ENCODE measurements at places on chromosomes 13 and 19.
A peak's percentile ranks its signal among the peaks of the same experiment; 100 is the strongest.

DNA sequence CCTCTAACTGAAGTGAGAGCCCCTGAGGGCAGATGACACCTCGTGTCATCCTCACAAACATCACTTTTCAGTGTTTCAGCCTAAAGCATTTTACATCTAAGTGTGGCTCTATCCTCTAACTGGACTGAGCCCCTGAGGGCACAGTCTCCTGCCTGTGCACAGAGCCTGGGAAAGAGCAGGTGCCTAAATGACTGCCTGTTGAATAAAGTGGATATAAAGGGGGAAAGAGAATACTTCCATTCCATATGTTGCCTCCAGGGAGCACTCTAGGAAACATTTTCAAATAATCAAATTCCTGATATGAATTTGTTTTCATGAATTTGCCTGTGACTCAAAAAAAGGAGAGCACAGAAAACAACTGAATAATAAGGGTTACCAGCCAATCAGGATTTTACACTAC, 32.2 kb downstream of the CNMD start:
- no peak for ATAC-seq

DNA sequence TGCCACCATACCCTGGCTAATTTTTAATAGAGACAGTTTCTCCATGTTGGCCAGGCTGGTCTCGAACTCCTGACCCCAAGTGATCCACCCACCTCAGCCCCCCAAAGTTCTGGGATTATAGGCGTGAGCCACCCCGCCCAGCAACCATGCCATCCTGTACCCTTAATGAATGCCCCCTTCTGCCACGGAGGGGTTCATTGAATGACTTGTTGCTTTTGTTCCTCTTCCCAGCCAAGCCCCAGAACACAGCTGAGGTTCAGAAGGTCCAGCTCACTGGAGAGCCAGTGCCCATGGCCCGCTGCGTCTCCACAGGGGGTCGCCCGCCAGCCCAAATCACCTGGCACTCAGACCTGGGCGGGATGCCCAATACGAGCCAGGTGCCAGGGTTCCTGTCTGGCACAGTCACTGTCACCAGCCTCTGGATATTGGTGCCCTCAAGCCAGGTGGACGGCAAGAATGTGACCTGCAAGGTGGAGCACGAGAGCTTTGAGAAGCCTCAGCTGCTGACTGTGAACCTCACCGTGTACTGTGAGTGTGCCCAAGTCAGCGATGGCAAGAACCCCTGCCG, 6.0 kb downstream of the PVR start:
- ATAC-seq, result no peak

GRCh38 chr13:73940098-73940497, 194.1 kb downstream of the KLF12 start:
- ATAC-seq, result no peak

- peak; percentile 57 for ATAC-seq
These were observed 982 bp upstream of the DACT3 start for GRCh38 chr19:46661735-46662592.

- ATAC-seq, result no peak
These were observed 12.1 kb upstream of the HAS1 start for GRCh38 chr19:51735759-51736449.

GRCh38 chr13:105410602-105411001, 1124.9 kb downstream of the EFNB2 start:
- no peak for ATAC-seq

- ATAC-seq, result no peak
These were observed 112.1 kb upstream of the SOX1 start for GRCh38 chr13:111954661-111955411.

- no peak for ATAC-seq
These were observed 53.0 kb downstream of the ARHGEF18 start for GRCh38 chr19:7401694-7402093.

GRCh38 chr13:112127564-112128330, 60.8 kb downstream of the SOX1 start:
- no peak for ATAC-seq

DNA sequence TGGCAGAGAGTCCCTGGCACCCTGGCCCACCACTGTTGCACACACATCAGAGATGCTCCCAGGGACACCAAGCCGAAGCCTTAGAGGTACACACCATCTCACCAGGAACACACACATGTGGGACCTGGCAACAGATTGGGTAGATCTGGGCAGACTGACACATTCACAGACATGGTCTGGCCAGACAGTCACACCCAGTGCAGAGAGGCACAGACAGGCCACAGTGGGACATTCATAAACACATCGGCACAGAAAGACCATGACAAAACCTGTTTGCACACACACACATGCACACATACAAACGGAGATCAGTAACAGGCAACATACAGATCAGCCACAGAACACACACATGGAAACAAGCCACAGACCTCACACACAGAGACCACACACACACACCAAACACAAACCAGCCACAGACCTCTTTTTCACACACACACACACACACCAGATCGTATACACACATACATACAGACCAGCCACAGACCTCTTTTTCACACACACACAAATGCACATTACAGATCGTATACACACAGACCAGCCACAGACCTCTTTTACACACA, 6.3 kb upstream of the JUNB start:
- ATAC-seq, result peak; percentile 1

GRCh38 chr13:95335667-95336066, 34.4 kb upstream of the ABCC4 start:
- ATAC-seq, result no peak

- no peak for ATAC-seq
These were observed 182.8 kb downstream of the MYO16 start for GRCh38 chr13:108812165-108812564.

- ATAC-seq, result no peak
These were observed 724.5 kb downstream of the SLITRK6 start for GRCh38 chr13:85074543-85075313.

- no peak for ATAC-seq
These were observed 262.3 kb downstream of the ABCC4 start for GRCh38 chr13:95038949-95039348.

- ATAC-seq, result no peak
These were observed 1.2 kb upstream of the FOXO1 start for GRCh38 chr13:40667622-40667978.

DNA sequence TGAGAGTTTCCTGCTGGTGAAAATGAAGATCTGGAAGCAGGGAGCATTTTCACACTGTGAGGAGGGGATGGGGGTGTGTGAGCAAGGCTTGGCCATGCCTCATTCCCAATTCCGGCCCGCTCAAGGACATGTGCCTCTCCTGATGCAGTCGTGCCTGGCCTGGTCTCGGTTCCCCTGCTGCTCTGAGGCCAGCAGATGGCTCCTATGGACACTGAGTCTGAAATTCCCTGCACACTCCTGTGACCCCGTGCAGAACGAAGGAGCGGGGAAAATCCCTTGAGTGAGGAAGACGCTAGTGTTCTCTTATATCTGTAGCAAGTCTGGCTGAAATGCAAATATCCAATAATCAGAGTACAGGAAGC, 363 bp upstream of the ZNF763 start:
- peak; percentile 36 for ATAC-seq

GRCh38 chr13:113041293-113041690, 64.3 kb upstream of the F7 start:
- no peak for ATAC-seq

DNA sequence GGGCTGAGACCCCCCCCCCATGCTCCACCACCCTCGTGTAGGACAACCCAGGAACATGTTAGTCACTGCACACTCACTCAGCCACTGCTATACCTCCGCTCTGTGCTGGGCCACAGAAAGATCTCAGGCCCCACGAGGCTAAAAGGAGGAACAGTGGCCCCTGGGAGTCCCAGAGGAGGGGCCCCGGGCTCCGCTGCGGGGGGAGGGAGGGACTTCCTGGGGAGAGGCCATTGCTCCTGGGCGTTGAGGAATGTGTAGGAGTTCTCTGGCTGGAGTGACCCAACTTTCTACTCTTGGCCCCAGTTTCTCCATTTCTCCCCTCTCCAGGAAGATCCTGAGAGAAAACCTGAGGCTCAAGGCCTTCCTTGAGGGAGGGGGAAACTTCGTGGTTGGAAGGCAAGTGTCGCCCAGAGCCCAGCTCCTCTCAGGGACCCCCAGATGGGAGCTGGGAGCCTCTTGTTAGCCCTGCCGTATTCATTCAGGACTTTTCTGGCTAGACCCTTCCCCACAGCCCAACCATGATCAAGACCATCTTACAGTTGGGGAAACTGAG, 13.6 kb downstream of the ONECUT3 start:
- ATAC-seq, result peak; percentile 49

DNA sequence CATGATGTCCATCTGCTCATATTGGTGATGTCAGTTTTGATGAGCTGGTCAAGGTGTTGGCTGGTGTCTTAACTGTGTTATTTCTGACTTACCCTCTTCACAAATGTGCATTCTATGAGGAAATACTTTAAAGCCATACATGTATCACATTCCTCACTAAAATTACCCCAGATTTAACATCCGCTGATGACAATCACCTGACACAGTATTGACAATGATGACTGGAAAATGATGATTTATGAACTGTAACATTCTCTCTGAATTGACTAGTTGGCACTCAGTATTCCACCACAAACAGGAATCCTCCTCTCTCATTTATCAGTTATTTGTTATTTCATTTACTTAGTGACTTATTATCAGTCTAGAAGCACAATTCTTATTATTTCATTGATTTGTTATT, 117.3 kb downstream of the ITGBL1 start:
- no peak for ATAC-seq

DNA sequence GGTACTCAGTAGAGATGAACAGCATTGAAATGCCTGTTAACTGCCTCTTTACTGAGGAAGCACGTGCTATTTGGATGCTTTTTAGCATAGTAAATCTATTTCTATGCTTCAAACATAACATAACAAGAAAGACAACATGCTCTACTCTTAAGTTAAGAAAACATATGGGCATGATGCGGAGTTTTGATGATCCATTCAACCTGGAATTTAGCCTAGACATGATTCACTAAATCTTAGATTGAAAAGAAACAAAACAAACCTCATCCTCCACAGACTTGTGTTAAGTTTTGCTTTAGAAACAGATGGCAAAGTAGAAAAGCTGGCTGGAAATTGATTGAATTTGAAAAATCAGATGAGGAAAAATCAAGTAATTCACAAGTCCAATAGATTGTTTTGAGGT, 593.8 kb downstream of the OLFM4 start:
- ATAC-seq, result no peak

DNA sequence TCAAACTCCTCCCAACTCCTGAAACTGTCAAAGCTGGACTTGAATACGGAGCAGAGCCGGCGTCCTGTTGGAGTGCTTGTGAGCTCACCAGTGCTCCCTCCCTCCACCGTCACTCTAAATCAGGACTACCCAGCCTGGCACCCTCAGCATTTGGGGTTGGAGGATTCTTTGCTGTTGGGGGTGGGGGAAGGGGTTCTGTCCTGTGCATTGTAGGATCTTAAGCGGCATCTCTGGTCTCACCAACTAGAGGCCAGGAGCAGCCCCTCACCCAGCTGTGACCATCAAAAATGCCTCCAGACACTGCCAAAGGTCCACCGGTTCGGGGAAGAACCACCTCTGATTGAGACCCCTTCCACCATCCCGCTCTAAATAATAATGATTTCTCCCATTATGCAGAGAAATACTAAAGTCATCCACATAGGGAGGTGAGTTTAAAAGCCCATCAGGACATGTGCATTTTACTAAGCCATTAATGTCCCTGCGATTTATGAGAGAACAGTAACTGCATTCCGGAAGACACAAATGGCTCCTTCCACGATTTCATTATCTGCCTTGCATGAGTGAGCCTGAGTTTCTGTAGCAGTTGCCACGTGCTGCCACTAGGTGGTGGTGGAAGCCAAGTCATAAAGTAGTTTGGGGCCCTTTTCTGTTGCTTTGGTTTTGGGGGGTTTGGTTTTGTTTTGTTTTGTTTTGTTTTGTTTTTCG, 16.1 kb upstream of the USP29 start:
- ATAC-seq, result peak; percentile 60

- ATAC-seq, result no peak
These were observed 92.4 kb upstream of the GPR183 start for GRCh38 chr13:99399623-99399974.

DNA sequence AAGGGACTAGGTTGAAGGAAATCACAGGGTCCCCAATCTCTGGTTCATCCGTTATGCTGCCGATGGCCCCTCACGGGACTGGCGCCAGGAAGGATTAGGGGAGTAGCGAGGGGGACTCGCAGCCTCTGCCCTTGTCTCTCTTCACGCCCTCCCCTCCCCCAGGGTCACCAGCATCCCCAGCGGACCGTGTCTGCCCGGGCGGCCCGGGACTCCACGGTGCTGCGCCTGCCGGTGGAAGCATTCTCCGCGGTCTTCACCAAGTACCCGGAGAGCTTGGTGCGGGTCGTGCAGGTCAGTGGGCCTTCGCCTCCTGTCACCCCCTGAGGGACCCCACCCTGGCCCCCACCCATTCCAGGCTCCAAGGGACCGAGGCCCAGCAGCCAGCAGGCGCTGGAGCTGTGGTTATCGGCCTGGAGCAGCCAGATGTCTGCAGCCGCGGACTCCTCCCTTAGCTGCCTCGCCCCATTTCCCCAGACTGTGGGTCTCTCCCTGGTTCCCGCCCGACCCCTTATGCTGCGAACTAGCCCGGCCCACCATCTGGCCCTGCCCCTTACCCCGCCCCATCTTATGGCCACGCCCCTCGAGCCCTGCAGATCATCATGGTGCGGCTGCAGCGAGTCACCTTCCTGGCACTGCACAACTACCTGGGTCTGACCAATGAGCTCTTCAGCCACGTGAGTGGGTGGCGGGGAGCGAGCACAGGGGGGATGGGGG, 5.4 kb downstream of the PNPLA6 start:
- ATAC-seq, result peak; percentile 65

GRCh38 chr19:46452186-46452585, 19.2 kb downstream of the PNMA8A start:
- no peak for ATAC-seq

GRCh38 chr19:33731881-33732280, 64.8 kb upstream of the KCTD15 start:
- no peak for ATAC-seq

DNA sequence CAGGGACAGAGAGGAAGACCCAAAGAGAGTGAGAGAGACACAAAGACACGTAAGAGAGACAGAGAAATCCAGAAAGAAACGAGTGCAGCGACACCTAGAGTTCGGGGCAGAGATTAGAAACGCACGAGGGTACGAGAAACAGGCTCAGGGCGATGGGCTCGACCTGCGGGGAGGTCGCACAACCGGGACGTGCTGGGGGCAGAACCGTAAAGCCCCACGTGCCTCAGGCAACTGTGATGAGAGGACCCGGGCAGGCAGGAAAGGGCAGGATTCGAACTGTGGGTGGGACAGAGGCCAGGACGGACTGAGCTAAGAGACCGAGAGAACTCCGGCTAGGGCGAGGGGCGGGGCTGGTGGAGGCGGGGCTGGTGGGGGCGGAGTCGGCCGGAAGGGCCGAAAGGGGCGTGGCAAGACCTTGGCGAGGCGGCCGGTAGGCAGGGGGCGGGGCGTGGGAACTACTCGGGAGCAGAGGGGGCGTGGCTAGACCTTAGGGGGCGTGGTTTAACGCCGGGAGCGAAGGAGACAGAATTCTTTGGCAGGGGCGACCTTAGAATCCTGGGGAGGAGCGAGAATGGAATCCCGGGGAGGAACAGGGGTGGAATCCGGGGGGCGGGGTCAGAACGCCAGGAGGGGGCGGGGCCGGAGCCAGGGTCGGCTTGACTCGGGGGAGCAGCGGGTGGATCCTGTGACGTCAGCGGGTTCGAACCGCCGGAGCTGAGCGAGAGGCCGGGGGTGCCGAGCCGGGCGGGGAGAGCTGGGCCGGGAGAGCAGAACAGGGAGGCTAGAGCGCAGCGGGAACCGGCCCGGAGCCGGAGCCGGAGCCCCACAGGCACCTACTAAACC, at the start of gene NECTIN2:
NECTIN2 (plus strand) TSS at position 686 of the 843 bp plus-strand sequence. CDS start 229 bp downstream, outside the sequence.
- peak; percentile 71 for ATAC-seq

GRCh38 chr19:31145007-31145406, 204.2 kb downstream of the TSHZ3 start:
- no peak for ATAC-seq
